NCI-H2171 treated with DMSO at 0.1 percent for 48 hours (cell line): ENCODE measurements at places on chromosomes 13 and 19.

DNA sequence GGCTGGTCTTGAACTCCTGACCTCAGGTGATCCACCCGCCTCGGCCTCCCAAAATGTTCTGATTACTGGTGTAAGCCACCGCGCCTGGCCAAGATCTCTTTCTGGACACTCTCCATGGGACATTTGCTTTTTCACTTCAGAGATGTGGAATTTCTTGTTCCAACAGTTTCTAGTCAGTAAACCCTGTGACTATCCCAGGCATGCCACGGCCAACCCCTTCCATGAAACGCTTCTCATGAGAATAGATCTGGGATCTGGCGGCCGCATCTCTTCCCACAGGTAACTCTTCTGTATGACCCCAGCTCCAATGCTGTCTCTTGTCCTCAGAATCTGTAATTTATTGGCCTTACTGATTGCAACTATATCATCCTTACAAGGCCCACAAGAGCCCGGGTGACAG lies 16.2 kb downstream of the PLPP2 start:
- no peak for DNase-seq

- no peak for DNase-seq
Measured at GRCh38 chr13:109394311-109394988, 391.9 kb downstream of the IRS2 start.

- no peak for DNase-seq
Measured at GRCh38 chr13:41018602-41018948, 541 bp downstream of the ELF1 start.

GRCh38 chr13:104823071-104823470 lies 1712.4 kb downstream of the EFNB2 start:
- peak; percentile 43 for DNase-seq

GRCh38 chr19:45716359-45717130 lies 14.2 kb downstream of the FBXO46 start:
- peak; percentile 45 for DNase-seq

DNA sequence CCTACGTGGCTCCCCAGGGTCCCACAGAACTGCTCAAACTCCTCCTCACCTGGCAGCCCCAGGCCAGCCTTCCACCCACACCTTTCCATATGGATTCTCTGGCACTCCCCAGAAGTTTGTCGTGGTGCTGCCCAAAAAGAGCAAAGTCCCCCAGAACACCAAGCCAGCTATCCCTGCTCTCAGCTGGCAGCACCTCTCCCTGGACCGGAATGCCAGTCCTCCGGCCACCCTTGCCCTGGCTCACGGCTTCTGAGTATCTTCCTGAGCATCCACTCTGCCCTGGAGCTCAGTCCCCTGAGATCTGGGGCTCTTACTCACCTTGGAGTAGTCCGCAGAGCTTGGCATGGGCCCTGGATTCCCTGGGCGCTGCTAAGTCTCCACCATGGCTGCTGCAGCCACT lies 166.5 kb upstream of the ZNF507 start:
- DNase-seq, result no peak

DNA sequence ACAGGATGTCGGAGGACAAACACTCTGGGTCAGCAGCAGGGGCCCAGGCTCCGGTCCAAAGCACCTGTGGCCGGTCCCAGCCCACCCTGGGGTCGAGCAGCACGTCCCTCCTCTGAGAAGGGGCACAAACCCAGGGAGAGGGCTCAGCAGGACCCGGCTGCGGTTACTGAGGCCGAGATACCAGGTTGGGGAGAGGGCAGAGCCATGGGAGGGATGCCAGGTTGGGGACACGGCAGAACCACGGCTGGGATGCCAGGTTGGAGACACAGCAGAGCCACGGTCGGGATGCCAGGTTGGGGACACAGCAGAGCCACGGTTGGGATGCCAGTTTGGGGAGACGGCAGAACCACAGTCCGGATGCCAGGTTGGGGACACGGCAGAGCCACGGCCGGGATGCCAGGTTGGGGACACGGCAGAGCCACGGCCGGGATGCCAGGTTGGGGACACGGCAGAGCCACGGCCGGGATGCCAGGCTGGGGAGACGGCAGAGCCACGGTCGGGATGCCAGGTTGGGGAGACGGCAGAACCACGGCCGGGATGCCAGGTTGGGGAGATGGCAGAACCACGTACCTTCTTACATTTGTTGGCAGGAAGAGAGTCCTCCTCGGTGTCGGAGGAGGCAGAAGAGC lies 18.5 kb downstream of the MIER2 start:
- DNase-seq, result no peak

DNA sequence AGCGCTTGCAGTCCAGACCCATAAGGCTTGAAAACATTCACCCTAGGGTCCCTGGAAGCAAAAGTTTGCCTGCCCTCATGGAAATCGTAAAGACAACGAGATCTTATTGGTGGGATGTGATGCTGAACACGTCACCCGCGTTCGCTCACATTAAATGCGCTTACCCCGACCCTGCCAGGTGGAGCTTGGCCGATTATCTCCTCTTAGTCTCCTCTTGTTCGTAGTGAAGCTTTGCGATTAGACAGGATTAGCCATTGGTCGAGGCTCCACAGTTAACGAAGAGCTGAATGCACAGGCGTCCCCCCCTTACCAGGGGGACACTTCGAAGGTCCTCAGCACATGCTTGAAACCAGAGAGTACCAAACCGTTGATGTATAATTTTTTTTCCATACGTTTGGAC lies 16.0 kb upstream of the KDM4B start:
- no peak for DNase-seq

GRCh38 chr13:58893396-58893795 lies 1261.9 kb downstream of the PCDH17 start:
- DNase-seq, result peak; percentile 15

DNA sequence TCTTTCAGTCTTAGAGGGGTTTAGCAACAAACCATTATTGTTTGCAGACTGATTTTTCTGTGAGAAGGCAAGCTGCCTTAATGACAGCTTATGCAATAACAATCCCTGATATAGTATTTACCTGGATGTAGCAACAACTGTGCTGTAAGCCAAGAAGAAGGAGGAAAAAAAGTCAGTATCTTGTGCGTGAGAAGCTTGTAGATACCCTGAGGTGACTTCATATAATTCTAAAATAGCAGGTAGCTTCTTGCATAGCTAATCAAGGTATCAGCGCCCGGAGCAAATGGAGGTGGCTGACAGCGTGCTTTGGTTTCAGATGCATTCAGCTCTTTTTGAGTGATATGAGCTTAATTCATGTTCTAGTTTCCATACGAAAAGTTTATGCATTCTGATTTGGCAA lies 309.8 kb downstream of the KLF5 start:
- DNase-seq, result no peak

DNA sequence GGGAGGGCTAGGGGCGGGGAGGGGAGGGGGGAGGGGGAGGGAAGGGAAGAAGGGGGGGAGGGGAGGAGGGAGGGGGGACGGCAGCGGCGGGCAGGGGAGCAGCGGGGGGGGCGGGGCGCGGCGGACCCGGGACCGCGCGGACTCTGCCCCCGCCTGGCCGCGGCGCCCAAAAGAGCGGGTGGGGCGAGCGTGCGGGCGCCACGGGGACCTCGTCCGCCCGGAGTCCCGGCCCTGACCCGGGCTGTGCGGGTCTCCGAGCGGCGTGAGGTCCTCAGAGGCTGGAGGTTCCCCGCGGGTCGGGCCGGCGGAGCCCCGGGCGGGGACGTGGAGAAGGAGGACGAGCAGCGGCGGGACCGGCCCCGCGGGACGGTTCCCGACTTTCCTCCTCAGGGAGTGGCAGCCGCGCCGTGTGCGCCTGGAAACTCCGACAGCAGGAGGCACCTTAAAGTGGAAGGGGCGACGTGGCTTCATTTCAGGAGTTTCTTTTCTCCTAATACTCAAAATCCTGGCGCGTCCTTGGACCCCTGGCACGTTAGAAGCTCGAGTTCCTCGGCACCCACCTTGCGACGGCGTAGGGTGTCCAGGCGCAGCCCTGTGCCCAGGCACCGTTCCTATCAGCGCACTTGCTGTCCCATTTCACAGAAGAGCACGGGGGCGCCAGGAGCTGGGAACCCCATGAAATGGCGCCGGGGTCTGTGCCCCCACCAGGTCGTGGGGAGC lies 518 bp upstream of the PLPP2 start:
- no peak for DNase-seq

DNA sequence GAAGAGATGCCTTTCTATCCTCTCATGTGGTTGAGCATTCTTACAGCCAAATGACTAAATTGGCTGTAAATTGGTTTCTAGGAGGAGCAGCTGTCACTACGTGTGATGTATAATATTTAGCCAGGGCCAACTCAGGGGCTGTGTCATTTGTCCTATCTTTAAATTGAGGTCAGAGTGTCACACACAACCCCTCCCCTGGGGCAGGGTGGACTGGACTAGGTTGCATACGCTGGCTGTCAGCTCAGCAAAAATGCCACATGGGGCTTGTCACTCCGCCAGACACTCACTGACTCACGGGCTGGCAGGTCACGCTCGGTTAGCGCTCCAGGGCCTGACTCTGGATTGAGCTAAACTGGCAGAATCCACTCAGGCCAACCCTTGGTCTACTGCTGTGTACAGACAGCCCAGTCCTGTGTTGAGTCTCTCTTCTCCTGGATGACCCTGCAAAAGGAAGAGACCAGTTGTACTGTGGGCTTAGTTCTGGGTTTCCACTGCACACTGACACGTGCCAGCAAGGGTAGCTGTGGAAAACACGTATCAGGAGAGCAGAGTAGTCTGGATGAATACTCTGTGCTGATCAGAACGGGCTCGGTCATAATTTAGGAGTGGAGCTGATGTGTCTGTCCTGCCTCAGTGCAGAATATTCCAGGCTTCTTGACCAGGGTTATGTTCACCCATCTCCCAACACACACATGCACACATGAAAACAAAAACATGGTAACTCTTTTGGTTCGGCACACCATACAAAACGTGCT lies 29.1 kb downstream of the SHISA2 start:
- DNase-seq, result peak; percentile 55

DNA sequence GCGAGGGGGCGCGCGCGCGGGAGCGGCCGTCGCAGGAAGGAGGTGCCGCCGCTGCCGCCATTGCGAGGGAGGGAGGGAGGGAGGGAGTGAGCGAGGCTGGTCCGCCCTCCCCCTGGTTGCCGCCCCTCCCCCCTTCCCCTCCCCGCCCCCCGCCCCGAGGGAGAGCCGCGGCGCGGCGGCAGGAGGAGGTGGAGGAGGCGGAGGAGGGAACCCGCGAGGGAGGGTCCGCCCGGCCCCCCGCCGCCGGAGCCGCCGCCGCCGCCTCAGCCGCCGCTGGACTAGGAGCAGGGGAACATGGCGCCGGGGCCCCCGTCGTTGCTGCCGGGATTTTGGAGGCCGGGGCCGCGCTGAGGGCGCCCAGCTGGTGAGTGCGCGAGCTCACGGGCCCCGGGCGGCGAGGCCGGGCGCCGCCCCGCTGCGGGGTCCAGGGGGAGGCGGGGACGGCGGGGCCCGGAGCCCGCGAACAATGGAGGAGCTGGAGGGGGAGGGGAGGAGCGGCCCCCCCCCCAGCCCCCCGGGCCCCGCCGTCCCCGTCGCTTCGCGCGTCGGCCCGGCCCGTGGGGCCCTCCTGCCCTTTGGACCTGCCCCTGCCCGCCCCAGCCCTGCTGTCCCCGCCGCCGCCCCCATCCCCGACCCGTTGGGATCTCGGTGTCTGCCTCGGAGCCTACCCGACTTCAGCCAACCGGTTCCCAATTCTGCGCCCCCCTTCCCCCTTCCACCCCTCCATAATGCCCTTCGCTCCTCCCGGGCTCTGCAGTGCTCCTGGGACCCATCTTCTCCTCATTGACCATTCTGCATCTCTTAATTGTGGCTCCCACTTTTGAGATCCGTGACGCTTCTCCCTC lies at the start of gene ARHGAP35:
TSS of gene ARHGAP35 (plus strand) at position 152 of the 845 bp plus-strand sequence. CDS start 57,679 bp downstream, outside the sequence.
- DNase-seq, result peak; percentile 22

DNA sequence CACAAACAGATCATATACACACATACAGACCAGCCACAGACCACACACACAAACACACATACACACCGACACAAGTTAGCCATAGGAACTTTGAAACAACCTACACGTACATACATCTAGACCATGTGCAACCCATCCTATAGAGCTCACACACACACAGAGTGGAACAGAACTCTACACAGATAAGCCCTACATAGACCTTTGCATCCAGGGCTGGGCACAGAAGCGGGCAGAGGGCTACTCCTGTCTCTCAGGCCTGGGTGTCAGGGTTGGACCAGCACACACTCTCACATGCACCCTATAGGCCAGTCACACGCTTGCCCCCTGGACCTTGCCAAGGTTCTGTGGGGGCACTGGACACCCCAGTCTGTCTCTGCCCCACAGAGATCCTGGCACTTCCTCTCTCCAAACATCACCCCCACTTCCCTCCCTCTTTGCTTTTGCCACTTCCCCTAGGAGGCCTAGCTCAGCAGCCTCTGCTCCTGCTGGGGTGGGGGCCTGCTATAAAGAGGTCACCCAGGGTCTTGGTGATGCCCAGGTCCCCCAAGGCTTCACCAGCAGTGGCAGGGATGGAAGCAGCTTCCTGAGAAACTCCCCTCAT lies 5.8 kb upstream of the JUNB start:
- no peak for DNase-seq
